ENCODE measurements at places on chromosomes 4 and X.

DNA sequence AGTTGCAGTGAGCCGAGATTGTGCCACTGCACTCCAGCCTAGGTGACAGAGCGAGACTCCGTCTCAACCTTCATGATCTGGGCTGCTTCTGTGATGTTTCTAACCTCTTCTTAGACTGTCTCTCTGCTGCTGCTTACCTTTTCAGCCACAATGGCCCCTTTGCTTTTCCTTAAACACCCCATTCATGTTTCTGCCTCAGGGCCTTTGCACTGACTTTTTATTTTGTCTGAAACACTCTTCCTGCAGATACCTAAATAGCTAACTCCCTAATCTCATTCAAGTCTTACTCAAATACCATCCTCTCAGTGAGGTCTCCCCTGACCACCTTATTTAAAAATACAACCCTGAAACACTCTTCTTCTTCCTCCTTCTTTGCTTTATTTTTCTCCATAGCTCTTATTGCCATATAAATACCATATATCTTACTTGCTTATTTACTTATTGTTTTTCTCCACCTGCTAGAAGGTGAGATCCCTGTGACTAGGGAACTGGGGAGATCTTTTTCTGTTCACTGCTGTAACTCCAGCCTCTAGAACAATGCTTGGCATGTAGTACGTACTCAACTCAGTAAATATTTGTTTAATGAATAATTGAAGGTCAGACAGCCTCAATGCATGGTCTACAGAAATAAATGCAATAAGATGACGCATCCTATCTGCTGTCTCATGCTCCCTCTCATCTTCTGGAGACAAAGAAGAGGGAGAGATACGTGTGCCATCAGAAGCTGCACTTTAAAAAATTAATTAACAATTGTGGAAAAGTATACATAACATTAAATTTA, 43.8 kb upstream of the SETD7 start:
- DNase-seq = no peak

GRCh38 chr4:80072744-80073472, at the start of gene ANTXR2:
TSS of gene ANTXR2 (minus strand) at chr4:80073229. CDS start at chr4:80072560, 669 bp downstream.
- peak; percentile 91 for DNase-seq

- no peak for DNase-seq
Observed at GRCh38 chr4:183506389-183506735, 1.5 kb downstream of the ING2 start.

DNA sequence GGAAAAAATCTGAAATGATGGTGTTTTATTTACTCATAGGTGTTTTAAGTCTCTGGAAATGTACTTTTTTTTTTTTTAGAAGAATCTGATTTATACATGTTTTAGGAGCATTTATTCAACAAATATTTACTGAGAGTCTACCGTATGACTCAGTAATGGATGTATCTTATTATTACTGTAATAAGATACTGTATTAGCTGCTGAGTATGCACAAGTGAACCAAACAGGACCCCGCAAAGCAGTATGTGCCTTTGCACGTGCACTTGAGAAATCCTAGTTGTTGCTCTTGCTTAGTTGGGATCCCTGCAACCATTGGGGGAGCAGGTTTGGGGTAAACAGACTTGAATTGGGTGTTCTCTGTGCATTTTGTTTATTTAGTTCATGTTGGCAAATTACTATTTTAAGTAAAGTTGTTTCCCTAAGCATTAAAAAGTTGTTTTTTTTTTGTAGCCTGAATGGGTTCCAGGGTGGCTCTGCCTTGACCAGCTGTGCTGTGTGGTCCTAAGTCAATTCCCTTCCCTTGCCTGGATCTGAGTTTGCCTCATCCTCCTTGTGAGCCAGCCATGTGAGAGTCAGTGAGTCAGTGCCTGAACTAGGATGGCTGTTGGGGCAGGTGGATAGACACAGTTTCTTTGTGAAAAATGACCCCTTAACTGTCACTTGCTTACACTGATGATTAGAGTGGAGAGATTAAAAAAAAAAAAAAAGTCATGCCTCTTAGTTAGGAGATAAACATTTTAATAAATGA, 27.7 kb downstream of the DCUN1D4 start:
- DNase-seq = no peak

- no peak for DNase-seq
Observed at GRCh38 chrX:120753413-120754251, 122.0 kb downstream of the CT47B1 start.

GRCh38 chrX:11450354-11450753, 157.1 kb downstream of the AMELX start:
- no peak for DNase-seq

DNA sequence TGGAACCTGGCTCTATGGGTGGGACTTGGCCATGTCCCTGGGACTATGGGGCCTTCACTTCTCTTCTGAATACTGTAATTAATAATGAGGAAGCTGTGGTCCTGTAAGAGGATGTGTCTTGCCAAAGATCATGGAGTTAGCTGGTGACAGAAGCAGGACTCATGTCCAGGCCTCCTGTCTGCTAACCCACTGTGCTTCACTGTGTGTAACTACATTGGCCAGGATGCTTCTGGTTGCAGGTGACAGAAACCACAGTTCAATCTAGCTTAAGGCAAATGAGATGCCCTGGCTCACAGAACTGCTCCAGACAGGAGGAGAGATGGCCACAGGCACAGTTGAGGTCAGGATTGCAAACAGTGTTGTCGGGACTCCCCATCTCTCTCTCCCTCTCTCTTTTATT, 3.1 kb downstream of the MTMR1 start:
- no peak for DNase-seq

DNA sequence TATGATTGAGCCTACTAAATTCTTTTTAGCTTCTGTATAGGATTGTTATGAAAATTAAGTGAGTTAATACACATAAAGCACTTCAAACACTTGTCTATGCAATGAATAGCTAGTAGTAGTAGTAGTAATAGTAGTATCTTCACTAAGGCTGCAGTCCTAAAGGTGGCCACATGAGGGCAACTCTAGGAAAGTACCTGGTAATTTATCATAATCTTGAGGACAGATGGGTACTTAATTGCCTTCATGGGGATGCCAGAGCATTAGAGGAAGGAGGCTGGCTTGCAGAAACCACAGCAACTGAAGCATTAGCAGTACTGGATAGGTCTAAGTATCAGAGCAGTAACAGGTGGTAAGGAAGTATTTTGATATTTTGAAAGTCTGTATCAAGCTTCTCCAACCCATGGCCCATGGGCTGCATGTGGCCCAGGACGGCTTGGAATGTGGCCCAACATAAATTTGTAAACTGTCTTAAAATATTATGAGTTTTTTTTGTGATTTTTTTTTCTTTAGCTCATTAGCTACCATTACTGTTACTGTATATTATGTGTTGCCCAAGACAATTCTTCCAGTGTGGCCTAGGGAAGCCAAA, 17.3 kb downstream of the NIPAL1 start:
- DNase-seq = no peak

DNA sequence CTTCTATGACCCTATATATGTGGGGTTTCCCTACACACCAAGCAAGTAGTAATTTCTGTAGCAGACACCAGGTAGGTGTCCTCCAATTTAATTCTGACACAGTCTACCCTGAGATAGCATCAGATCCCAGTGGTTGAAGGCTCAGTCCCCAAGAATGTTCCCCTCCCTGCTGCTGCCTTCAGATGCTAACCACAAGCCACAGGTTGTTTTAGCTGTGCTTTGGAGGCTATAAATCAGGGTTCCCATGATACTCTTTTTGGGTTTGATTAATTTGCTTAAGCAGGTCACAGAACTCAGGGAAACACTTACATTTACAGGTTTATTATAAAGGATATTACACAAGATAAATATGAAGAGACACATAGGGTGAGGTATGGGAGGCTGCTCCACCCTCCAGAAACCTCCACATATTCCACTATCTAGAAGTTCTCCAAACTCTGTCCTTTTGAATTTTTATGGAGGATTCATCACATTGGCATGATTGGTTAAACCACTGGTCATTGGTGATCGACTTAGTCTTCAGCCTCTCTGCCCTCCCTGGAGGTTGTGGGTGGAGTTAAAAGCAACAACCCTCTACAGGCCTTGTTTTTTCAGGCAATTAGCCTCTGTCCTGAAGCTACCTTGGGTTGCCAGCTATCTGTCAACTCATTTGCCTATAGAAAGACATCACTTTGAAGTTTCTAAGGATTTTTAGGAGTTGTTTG, 50.8 kb downstream of the GRIA2 start:
- no peak for DNase-seq

DNA sequence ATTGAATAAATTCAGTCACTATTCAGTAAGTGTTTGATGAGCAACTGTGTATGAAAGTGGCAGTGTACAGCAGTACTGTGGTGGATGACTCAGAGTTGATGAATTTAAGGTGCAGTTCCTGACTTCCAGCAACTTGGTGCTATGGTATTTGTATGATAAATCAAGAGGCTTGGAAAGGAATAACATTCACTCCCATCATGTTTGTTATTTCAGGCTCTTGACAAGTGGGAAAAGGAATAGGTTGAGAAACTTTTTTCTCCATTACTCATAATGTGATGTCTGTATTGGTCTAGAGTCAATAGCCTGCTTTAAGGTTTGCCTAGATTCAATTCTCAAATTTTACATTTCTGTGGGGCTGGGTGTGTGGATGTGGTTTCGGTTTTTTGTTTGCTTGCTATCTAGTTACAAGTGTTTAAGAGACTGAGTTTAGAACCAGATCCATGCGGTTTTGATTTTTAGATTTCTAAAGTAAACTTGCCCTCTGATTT, 35.1 kb upstream of the CYP2U1 start:
- no peak for DNase-seq

GRCh38 chrX:19742826-19743225, 144.6 kb downstream of the SH3KBP1 start:
- no peak for DNase-seq

DNA sequence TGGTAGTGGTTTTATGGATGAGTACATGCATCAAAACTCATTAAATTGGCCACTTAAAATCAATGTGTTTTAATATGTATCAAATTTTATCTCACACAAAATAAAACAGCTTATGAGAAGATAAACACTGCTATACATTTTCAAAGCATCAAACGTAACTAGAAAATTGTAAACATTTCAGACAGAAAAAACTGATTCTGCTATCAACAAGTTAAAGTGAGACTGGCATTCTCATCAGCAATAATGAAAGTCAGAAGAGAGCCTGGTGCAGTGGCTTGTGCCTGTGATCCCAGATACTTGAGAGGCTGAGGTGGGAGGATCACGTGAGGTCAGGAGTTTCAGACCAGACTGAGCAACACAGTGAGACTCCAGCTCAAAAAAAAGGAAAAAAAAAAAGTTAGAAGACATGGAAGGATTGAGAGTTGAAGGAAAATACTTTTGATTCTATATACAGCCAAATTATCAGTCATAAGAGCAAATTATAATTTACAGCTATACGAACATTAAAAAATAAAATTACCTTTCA, 2.9 kb downstream of the TBCK start:
- no peak for DNase-seq

GRCh38 chrX:10875995-10876394, 235.1 kb upstream of the HCCS start:
- DNase-seq = no peak

DNA sequence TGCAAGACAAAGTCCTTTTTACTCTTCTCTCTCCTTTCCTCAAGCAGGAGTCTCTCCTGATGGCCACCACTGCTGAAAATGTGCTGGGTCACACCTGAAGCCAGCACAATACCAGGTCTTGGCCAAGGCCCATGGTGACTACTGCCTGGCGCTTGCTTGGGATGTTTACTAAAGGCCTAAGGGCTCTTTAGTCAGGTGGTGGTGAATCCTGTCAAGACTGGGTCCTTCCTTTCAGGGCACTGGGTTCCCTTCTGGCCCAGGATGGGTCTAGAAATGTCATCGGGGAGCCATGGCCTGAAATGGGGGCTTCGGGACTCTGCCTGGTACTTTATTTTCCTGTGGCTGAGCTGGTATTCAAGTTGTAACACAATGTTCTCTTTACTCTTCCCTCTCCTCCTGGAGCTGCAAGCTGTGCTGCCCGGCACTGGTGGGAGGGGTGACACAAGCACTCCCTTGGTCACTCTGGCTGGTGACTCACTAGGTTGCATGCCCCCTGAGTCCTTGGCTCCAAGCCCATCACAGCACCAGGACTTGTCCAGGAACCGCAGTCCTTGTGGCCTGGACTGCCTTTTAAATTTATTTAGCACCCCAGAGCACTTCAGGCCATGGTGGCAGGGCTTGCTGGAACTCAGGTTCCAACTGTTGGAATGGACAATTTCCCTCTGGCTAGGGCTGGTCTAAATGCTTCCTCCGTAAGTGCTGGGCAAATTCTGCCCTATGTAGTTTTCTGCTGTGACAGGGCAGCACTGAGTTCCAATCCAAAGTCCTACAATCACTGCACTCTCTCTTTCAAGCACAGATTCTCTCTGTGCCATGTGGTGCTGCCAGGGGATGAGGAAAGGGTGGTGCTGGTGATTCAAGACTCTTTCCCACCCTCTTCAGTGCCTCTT, 11.3 kb downstream of the ARL13A start:
- peak; percentile 54 for DNase-seq

DNA sequence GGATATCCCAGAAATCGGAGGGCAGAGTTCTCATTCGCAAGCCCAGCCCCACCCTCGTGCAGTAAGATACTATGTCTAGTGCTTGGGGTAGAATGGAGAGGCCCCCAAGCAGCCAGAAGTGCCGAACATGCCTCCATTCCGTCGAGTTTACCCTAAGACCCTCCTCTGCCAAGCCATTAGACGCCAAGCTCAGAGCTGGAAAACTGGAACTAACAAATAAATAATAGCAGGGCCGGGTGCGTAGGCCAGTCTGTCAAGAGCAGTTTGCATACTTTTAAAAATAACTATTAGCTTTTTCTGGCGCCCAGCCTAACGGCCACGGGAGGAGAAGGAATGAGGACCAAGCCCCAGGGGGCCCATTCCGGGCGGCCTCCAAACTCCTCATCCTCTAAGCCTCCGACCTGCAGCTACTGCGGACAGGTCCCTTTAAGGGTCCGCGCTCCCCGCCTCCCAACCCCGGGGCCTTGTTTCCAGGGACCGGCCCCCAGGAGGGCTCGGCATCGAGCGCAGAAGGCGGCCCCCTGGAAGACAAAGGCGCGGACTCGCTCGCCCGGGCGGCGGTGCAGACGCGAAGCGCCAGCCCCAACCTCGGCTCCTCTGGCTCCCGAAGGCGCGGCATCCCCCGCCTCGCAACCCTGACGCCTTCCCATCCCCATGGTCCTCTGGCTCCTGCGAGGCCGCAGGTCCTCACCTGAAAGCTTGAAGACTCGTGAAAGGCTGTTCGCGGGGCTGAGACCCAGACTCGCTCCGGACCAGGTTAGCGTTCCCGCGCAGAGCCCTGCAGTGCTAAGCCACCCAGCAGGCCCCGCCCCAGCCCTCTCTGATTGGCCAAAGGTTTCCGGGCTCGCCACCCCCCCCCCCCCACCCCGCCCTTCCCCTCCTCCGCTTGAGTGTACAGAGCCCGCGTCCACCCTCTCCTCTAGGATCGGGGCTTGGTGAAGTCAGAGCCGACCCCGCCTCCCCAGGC, at the start of gene TMSB15A:
Gene TMSB15A, minus strand, starts transcription at position 765 of the 967 bp plus-strand sequence.
- DNase-seq = peak; percentile 82

- DNase-seq = no peak
Observed at GRCh38 chrX:13151828-13152517, 107.6 kb upstream of the FAM9C start.

DNA sequence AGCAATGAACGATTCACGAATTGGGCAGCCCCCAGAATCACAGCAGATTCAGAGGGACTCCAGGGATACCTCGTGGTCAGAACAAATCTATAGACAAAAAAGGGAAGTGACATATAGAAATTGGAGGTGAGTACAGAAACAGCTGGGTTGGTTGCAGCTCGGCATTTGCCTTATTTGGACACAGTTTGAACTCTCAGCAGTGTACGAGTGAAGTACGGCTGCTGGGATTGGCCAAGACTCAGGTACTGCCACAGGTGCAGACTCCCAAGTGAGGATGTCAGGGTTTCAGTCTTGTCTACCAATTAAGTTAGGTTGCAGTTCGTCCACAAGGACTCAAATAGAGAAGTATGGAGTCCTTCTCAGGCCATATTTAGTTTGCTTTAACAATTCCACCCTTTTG, 28.2 kb downstream of the HTT-AS start:
- peak; percentile 41 for DNase-seq
